Karpas-422 (cell line): ENCODE measurements at places on chromosomes 12 and 14. TPM values are rescaled to one million over a fixed set of nuclear protein-coding genes. Genes with fewer than 3 reads are reported as not detected.

DNA sequence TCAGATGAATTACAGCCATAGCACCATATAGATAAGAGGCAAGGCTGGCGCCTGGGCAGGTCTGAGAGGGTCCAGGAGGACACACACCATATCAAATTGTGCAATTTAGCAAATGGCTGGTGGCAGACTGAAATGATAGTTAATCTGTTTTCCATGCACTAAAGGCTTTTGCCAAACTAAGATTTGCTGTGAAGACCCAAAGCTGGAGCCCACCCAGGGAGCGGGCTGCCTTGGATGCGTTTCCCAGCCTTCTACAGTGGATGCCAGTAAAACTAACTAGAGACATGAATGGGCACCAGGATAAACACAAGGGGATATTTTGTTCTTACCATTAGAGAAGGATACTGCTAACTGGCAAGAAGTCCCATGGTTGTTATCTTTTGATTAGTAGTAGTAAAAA is 475.1 kb downstream of the DPF3 start:
- DNase-seq, result no peak

DNA sequence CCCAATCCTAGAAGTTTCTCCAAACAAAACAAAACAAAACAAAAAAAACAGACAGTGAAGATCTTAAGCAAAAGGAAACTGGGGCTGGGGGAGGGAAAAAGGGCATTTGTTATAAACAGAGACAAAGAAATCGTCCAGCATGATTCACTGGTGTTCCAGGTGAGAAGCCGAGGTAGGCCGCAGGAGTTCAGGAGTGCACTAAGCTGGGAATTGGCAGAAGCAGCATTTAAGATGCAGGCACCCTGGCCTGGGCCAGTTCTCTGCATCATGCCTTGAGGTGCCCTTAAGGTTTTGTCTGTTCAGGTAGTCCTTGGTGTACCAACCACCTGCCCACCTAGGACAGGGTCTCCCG is 11.2 kb downstream of the TBX3 start:
- DNase-seq, result no peak

GRCh38 chr14:106069804-106070625 is 543.6 kb downstream of the TMEM121 start:
- no peak for DNase-seq

- DNase-seq, result no peak
Observed at GRCh38 chr12:39780411-39780912, 160.9 kb upstream of the ABCD2 start.

DNA sequence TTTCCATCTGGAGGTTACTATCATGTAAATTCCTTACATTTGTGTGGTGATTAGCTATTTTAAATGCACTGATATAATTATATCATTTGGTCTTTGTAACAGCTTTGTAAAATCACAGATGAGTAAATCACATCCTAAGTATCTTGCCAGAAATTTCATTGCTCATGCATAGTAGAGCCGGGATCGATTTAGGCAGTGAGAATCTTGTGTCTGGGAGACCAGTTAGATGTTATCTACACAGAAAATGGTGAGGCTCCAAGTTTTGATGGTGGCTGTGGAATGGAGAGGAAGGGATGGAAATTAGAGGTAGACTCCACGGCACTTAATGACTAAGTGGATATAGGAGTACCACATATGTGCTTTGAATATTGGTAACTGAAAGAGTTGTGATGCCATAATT is 156.3 kb downstream of the MSRB3 start:
- DNase-seq, result no peak

DNA sequence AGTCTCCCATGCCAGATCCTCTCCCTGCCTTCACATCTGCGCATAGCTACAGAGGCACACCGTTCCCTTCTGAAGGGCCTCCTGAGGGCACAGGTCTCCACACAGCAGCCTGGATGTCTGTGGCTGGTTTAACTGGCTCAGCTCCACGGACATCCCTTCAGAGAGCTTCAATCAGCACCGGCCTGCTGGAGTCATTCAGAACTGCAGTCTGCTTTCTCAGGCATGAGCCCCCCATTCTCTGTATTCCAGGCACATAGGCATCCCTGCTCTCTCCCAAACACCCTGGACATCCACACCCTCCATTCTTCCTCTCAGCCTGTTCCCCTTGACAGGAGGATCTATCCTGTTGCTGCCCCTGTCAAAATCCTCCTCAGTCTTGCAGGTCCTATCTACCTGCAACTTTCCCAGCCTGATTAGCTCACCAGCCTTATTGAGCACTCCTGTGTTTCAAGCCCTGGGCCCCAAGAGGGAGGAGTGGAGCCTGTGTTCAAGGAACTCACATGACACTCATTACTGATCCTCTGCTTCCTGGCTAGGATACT is 2.9 kb upstream of the DHRS2 start:
- no peak for DNase-seq

GRCh38 chr12:52191841-52192791 is at the start of gene KRT80:
KRT80 (minus strand) TSS chr12:52192014; CDS start chr12:52191902, 112 bp downstream.
- DNase-seq, result no peak

- DNase-seq, result peak; percentile 60
Observed at GRCh38 chr14:61737915-61738314, 24.3 kb upstream of the SNAPC1 start.

GRCh38 chr12:76562130-76562529 is 2.6 kb upstream of the OSBPL8 start:
- DNase-seq, result no peak

DNA sequence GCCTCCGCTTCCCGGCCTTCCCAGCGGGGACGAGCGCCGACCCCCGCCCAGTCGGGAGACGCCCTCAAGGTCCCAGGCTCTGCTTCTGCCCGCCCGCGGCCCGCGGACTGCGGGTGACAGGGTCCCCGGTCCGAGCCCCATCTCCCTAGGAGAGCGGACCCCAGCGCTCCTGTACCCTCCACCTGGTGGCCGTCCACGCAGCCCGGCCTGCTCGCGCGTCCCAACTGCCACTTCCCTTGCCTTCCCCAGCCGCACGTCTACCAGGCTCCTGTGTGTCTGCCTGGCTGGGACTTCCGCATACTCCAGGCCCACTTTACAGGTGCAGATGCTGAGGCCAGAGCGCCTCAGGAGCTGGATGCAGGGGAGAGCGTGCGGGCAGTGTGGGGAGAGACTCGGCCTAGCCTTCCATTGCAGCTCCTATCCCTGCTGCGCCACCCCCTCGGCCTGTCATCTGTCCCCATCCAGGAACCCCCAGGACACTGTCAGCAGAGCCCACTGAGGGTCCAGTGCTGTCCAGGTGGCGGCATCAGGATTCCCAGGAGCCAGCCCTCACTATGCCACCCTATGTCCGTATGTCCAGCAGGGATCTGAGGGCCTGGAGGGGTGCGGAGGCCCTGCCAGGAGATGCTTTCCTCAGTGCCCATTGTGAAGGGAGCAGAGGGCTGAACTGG is 8.0 kb upstream of the ANKRD9 start:
- DNase-seq, result no peak

GRCh38 chr12:92561543-92561899 is 141.3 kb upstream of the PLEKHG7 start:
- no peak for DNase-seq

DNA sequence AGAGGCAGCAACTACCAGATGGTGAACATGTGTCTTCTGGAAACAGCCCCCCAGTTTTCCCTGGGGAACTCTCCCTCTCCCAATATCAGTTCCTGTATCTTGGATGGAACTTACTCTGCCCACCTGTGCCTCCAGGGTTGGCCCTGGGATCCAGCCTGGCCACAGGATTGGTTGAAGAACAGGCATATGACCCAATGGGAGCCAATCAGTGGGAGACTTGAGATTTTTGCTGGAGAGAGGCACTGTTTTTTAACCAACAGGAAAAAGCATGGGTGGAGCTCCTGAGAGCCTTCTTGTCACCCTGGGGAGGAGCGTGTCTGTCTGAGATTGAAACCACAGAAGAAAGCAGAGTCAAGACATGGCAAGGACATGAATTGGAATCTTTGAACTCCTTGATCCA is 33.6 kb upstream of the COX6A1 start:
- peak; percentile 47 for DNase-seq

DNA sequence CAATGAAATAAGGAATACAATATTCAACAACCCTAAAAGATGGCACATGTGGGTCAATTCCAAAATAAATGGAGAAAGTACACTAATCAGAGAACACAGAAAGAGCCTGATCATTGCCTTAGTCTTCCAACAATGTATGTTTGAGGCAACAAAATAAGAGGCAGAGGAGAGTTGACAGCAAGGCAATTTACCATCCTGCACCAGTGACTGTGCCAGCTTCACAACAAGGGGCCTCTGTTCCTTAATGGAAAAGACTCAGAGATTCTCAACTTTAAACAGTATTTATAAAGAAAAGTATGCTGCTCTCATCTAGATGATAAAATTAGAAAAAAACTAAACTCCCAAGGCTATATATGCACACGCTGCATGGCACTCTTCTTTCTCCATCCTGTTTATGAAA is 25.9 kb downstream of the EPS8 start:
- no peak for DNase-seq

- DNase-seq, result no peak
Observed at GRCh38 chr14:72256055-72256454, 323.8 kb downstream of the RGS6 start.

GRCh38 chr12:48510111-48510510 is 15.3 kb upstream of the OR8S1 start:
- no peak for DNase-seq

GRCh38 chr14:42187846-42188245 is 581.2 kb downstream of the LRFN5 start:
- no peak for DNase-seq

DNA sequence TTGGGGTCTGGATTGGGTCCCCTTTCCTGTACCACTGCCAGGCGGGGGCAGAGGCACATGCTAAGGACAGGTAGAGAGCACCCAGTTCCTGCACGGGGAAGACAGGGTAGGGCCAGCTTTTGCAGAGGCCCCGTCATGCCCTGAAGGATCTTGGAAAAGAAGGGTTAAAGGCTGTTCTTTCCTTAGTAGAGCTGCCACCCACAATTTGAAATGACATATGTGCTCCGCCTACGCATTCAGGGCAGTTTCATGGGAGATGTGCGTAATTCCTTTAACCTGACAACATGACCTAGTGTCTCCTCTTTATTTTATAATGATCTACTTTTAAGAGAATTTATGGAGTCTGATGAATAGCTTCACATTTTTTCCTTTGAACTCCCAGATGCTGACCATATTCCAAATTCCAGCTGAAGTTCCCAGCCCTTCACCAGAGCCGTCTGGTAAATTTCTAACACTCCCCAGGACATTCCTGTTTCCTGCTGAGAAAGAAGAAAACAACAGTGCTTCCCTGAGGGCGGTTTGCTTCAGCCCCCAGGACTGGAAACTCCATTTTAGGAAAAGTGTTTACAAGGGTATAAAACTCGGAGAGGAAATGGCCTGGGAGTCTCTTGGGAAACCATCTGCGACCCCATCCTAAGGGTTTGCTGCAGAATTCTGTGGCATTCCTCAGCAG is 58.9 kb upstream of the PLEKHG3 start:
- no peak for DNase-seq

- no peak for DNase-seq
Observed at GRCh38 chr12:24467226-24467625, 481.7 kb downstream of the BCAT1 start.

- DNase-seq, result no peak
Observed at GRCh38 chr14:83133981-83134645, 1600.5 kb upstream of the SEL1L start.

DNA sequence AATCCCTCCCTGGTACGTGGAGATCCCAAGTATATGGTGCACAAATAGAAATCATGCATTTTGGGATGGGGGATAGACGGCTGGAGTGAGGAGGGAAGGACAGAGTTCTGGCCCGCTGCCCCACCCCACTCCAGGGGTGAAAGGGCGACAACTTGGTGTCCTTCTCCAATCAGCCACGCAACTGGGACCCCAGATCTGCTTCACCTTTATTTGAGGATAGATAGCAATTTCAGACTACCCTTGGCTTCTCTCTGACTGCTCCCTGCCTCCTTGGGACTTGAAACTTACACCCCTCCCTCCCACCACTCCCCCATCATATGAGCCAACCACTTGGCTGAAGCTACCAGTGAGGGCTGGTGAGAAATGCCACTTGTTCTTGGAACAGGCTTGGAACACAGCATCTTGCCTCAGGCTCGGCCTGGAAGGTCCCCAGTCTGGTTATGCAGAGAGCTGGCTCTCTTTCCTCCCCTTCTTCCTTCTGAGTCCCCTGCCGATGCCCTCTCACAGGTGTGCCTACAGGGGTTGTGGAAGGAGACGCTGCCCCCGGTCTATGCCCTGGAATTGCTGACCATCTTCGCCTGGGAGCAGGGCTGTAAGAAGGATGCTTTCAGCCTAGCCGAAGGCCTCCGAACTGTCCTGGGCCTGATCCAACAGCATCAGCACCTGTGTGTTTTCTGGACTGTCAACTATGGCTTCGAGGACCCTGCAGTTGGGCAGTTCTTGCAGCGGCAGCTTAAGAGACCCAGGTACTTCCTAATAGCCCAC is 8.1 kb downstream of the OAS3 start:
- DNase-seq, result no peak

DNA sequence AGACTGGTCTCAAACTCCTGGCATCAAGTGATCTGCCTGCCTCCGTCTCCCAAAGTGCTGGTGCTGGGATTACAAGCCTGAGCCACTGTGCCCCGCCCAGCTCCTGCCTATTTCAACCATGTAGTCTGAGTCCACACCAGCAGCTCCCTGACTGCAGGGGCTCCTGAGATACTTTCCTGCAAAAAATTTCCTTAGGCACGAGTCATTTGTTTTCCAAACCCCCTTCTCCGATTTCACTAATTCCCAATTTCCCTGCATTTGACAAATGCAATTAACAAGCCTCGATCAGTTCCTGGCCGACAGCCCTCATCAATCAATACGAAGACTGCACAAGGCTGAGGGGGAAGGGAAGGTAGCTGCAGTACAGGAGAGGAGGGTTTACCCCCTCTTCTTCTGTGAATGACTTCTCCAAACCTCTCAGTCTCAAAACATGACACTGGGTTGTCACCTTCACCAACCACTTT is 10.1 kb downstream of the PSMB5 start:
- DNase-seq, result no peak

DNA sequence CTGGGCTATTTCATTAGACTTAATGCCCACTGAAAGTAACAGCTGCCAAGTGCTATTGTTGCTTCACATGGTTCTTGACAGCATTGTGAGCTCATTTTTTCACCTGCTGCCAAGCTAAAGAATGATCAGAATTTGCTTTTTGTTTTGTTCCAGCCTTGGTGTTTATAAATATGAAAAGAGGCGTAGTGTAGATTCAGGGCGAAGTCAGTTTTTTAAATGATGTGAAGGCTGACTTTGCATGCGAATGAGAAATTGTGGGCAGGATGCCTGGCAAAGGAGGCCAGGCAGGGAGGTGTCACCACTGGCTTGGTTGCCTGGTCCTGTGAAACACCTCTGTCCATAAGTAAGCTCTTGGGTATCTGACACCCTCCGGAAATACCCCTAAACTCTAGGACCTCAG is 93.3 kb upstream of the NAP1L1 start:
- no peak for DNase-seq

GRCh38 chr12:101858361-101858760 is 19.0 kb upstream of the DRAM1 start:
- DNase-seq, result no peak

GRCh38 chr12:109715310-109716091 is 1.9 kb downstream of the FAM222A start:
- DNase-seq, result peak; percentile 55

GRCh38 chr14:30214461-30215090 is 286.9 kb upstream of the PRKD1 start:
- peak; percentile 86 for DNase-seq

KRT82 gene
- total RNA-seq, result not detected in 2 replicates

RIPK3 gene
- 1.6 and 2.3 TPM in 2 replicates for total RNA-seq

ERP27 gene
- total RNA-seq, result 0.18 and 0.60 TPM in 2 replicates

CYP27B1 gene
- total RNA-seq, result 0.86 and 3.5 TPM in 2 replicates

TCL1B gene
- total RNA-seq, result 0.37 TPM in 1 of 2 replicates, not detected in the other

PPP1R1A gene
- total RNA-seq, result not detected in 2 replicates

CCDC38 gene
- total RNA-seq, result 0.07 TPM in 1 of 2 replicates, not detected in the other

HOXC4 gene
- total RNA-seq, result 7.3 and 9.7 TPM in 2 replicates

NXPH4 gene
- total RNA-seq, result 2.9 and 4.2 TPM in 2 replicates
